Breast epithelium (tissue), 4 donors: ENCODE measurements at places on chromosomes 6 and 20. TPM values are rescaled to one million over a fixed set of nuclear protein-coding genes. Genes with fewer than 3 reads are reported as not detected.

GRCh38 chr6:34142061-34142998 lies 3.6 kb downstream of the GRM4 start:
- no peak for DNase-seq

- DNase-seq = no peak
Observed at GRCh38 chr6:47917202-47917601, 135.4 kb downstream of the OPN5 start.

DNA sequence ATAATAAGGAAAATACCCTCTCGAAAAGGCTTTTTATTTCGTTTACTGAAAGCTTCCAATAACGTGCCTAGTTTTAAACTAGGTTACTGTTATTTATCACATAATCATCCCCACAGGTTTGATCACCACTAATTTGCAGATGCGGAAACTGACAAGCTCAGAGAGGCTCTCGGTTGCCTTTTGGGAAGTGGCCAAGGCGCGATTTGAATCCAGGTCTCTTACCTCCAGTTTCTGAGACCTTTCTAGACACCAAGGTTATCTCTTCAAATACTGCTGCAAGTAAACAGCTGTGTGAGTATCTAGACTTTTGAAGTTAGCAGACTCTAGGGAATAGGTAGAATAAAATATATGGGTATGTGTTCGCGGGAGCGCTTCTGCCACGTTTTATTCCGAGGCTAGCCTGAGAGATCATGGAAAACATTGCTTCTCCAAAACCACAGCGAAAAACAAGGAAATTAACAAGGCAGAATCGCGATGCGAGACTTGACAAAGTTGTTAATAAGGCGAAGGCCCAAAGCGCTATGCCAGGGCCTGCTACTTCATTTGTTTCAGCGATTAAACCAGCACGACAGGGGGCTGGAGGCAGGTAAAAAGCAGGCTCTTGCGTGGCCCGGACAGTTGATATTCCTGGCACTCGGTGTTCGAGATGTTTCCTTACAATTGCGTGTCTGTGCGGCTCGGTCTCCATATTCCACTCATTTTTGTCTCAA lies 1.8 kb upstream of the JARID2 start:
- no peak for DNase-seq

- peak; percentile 78 for DNase-seq
Observed at GRCh38 chr6:125790358-125791150, at the start of gene NCOA7. NCOA7 (plus strand) TSS chr6:125790960; CDS start chr6:125815355, 24,395 bp downstream.

DNA sequence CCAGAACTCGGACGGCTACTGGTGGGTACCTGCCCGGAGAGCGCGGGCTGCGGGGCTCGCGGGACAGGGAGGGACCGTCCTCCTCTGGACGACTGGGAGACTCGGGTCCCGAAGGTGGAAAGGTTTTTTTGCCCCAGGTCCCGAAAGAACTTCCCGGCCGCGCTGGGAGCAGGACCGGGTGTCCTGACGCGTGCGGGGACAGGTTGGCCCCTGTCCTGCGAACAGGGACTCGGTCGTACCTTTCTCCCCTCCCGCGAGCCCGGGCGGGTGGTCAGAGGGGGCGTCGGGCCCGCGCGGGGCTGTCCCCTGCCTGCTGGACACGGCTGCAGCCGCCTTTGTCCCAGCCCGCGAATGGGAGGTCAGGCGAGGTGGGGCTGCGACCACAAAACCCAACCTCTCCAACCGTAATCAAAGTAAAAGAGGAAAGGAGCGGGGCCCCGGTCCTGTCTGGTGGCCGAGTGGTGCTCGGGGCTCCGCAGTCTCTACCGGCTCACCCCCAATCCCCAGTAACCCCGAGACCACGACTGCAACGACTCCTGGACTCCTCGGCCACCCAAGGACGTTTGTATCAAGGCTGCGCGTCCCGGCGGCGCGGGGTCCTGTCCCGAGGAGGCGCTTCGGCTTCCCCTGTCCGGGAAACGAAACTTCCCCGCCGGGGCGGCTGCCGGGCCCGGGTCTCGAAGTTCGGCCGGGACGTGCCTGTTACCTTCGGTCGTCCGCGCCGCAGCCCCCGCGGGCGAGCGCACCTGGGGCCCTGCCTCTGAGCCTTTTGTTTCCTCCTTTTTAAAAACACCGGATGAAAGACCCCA lies 798 bp downstream of the DSP start:
- DNase-seq = no peak

ANGPT4 gene
- total RNA-seq = 1.0 TPM

BMP7 gene
- total RNA-seq = 3.8 TPM
